ENCODE measurements at places on chromosomes 12 and 14.

DNA sequence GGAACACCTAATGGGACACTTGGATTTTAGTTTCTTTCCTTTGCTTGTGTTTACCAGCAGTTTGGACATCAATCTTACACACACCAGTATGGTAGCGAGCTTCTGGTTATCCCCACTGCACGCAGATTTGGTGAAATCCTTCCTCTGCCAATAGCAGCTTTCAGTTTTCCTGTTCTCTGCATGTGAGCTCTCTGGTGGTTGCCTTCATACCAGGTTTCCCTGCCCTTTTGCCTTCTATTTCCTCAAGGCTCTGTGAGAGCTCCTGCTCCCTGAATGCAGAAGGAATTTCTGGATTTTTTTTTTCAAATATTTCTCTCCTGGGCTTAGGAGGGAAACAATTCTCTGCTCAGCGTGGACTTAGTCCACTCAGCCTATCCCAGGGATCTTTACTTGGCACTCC is 93.0 kb upstream of the CCDC91 start:
- no peak for DNase-seq

DNA sequence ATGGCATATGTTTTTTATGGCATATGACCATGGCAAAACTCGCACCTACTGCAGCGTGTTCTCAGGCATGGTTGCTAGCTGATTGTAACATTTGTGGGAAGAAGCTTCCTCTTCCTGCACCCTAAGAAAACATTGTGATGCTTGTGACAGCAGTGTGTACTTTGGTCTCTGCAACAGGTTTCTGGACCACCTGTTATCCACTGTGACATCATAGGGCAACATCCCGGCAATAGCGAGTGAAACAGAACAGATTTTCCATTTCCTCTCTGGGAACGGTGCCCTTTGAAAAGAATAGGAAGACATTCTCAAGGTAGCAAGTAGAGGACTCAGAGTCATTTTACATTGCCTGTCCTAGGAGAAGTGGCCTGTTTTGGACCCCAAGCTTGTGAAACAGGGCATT is 135.4 kb upstream of the TRHDE start:
- no peak for DNase-seq

- no peak for DNase-seq
These were observed 38.4 kb downstream of the RTL1 start for GRCh38 chr14:100864960-100865681.

- no peak for DNase-seq
These were observed 5.0 kb downstream of the PPTC7 start for GRCh38 chr12:110577864-110578693.

- DNase-seq = no peak
These were observed 62.4 kb downstream of the UBR7 start for GRCh38 chr14:93269341-93270068.

- no peak for DNase-seq
These were observed 1.5 kb downstream of the RFLNA start for GRCh38 chr12:124296295-124296915.

GRCh38 chr14:101363261-101363555 is 198.1 kb upstream of the DIO3 start:
- DNase-seq = no peak

DNA sequence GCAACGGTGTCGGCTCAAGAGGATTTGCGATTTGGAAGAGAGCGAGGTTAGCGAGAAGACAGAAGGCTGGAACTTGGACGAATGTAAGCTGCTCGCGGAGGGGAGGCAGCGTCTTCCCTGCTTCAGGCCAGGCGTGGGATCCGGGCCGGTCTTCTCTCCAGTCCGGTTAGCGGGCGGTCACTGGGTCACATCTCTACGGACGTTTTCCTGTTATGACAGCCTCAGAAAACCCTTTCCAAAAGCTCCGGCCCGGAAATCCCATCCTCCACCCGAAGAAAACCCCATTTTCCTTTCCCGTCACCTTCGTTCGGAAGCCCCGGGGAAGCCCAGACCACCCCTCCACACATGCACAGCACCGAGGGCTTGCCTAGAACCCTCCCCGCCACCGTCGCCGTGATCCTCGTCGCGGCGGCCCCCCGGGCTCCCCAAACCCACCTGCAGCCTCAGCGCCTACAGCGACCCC is 268 bp downstream of the NDUFB1 start:
- no peak for DNase-seq

DNA sequence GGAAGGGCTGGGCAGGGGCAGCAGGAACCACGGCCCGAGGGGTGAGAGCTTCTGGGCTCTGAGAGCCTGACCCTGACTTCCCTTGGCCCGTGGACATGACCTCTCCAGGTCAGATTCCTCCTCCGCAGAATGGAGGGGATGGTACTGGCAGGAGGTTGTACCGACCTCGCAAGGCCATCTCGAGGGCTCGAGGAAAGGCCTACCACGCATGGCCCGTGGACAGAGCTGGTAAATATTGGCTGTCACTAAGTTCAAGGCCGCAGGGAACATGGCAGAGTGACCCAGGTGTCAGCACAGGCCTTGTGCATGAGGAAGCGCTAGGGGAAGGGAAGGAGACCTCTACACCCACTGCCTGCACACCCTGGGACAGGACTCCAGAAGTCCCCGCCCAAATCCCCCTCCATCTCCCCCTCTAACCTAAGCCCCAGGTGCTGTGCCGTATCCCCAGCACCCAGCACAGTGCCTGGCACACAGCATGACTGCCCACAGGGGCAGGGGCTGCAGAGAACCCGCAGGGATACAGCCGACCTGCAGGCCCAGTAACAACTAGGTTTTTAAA is 54.9 kb upstream of the PPP2R5C start:
- no peak for DNase-seq

- DNase-seq = no peak
These were observed 8.7 kb upstream of the WDR89 start for GRCh38 chr14:63650256-63650952.

DNA sequence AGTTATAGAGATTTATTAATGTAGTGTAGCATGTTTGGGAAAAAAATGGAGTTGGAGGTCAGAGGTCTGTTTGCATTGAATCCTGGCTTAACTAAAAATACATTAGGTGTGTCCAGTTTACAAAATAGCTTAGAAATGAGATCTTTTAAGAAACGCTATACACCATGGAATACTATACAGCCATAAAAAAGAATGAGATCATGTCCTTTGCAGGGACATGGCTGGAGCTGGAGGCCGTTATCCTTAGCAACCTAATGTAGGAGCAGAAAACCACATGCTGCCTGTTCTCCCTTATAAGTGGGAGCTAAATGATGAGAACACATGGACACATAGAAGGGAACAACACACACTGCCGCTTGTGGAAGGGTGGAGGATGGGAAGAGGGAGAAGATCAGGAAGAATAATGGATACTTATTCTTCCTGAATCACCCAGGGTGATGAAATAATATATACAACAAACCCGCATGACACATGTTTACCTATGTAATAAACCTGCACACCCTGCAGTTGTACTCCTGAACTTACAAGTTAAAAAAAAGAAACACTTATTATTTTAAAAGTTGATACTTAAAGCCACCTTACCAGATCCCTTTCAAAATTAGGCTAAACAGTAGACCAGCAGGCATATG is 14.0 kb upstream of the MYRFL start:
- DNase-seq = no peak

- DNase-seq = no peak
These were observed 57.6 kb downstream of the CRADD start for GRCh38 chr12:93734784-93735183.

DNA sequence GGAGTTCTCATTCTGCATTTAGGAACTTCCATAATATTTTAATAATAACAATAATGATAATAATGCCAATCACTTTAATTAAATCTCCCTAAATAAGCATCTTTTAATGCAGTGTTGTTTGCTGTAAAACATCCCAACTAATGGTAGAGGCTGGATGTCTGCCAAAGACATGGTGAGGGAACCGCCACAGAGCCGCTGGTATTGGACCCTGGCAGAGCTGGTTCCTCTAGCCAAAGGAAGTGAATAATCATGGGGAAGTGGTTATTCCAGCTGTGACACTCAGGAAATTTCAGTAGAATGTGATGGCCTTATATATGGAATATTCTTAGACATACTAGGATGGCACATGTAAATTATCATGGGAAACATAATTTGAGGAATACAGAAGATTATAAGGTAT is 483.3 kb downstream of the ZFP36L1 start:
- no peak for DNase-seq

DNA sequence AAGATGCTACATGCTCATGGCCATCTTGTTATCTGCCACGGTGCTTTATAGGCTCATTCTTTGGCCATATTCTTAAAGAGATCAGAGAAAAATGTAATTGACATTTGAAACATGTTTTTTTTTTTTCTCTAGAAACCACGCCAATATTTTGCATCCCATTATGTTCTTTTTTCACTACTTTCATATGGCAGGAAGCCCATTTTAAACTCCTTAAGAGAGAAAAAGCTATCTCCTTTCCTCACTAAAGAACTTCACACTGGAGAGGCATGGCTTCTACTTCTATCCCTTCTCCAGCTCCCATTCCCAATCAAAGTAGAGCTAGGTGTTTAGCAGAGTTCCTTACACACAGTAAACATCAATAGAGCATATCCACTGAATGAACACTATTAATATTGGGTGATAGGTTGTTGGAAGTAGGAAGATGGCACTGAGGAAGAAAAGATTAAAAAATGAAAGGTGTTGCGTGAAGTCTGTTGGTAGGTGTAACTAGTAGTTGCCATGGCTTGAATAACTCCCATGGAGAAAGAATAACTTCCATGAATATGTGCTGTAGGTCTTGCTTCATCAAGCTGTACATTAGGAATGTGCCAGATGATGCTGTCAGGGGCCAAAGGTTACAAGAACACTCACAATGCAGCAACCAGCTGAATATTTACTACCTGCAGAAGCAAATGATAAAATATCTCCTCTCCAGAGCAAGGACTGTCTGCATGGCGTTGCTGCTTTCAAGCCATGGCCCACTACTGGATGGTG is 178.8 kb downstream of the STXBP6 start:
- DNase-seq = no peak

DNA sequence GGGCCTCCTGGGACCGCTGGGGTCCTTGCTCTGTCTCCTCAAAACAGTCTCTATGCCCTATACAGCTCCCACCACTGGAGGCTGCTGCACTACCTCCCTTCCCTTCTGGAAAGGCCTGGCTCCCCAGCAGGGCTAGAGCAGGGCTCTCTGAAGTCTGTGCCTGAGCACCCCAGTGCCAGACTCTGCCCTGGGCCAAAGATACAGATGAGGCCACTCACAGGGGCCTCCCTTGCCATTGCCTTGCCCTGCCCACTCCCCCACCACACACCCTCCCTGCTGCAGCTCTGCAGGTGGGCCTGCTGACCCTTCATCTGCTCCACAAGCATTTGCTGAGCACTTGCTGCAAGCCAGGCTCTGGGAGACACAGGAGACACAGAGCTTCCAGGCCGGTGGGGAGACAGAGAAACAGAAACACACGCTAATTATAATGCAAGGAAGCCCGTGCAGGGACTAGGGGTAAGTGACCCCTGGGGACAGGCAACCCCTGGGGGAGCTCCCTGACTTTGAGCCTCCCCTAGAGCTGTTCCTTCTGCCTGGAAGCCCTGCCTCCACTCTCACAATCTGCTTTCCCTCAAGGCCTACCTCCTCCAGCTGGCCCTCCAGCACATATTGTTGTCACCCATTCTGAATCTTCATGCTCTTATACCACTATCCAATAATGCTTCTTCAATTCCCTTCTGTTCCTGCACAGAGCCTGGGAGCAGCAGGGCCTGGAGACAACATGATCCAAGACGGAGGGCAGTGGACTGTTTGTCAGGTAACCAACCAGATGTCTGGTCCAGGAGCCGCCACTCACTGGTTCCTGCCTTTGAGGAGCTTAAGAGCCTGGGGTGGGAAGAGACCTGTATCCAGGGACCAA is 32.6 kb upstream of the PNMA1 start:
- DNase-seq = no peak

DNA sequence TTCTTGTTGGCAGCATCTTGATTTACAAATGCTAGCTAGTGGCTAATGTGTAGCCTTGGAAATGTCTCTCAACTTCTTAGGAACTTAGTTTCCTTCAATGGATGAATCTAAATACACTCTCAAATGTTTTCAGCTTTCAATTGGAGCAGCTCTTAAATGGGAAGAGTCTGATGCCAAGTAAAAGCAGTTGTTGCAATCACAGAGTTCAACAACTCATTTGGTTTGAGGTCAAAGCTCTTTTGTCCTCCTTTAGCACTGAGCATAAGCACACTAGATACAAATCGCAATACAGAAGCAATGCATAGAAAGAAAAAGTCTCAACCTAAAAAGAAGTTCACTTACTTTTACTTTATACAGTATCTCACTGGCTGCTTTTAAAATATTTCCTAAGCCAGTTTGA is 986.1 kb upstream of the FLRT2 start:
- DNase-seq = no peak

DNA sequence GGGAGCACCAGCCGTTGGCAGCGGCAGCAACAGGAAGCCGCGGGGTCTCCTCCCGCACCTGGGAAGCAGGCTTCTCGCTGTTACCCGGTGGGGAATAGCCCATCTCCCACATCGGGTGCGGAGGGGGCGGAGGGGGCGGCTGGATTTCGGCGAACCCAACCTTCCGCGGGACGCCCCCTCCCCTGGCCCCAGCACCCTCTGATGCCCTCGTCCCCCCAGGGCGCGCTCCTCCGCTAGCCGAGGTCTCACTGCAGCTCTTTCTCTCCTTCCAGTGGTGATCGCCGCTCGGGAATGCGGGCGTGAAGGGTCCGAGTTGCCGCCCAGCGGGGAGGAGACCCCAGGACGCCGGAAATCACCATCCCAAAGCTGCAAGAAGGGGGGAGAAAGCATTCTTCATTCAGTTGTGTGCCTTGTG is 303 bp downstream of the SAMD4A start:
- no peak for DNase-seq

DNA sequence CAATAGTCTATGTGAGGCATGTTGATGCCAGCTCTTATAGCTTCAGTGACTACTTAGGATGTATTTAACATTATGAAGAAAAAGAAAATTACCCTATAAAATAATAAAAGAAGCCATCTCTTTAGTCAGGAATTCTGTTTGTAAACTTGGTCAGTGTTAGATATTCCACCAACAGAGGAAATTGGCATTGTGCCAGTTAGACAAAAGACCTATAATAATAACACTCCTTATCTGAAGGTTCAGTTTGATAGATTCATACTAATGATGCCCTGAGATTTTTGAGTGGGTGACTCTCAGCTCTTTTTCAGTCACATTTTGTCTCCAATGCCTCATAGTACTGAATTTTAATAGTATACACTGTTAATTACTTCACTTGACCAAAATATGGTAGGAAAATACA is 6.6 kb downstream of the SYT10 start:
- DNase-seq = no peak

DNA sequence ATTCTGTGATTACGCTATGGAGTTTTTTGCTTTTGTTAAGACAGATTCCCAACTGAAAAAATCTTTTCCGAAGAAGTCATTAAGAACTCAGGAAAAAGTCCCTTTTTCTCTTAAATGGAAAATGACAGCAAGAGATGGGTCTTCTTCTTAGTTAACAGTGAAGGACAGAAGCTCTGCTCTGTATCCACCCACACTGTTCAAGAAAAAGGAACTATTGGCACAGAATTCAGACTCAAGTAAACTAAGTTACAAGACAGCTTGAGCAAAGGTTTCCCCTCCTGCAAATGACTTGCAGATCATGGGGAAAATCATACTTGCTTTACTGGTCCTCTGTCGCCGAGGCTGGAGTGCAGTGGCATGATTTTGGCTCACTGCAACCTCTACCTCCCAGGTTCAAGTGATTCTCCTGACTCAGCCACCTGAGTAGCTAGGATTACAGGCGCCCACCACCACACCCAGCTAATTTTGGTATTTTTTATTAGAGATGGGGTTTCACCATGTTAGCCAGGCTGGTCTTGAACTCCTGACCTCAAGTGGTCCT is 137.1 kb upstream of the AEBP2 start:
- DNase-seq = no peak
